ENCODE measurements at places on chromosomes 4 and X.

DNA sequence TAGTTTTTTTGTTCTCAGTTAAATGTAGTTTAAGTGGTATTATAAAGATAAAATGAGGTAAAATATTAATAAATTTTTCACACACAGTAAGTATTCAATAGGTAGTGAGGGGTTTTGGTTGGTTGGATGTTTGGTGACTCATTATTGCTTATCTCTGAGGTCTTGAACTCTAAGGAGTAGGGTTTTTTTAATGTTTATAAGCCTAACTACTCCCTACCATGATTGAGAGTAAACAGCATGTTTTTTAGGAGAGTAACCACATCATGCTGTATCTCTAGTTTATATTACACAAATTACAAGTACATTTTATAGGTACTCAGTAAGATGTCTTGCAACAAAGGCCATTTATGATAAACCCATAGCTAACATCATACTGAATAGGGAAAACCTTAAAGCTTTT is 181.6 kb downstream of the MAPK10 start:
- DNase-seq, result no peak

GRCh38 chrX:105645667-105646357 is 176.5 kb upstream of the NRK start:
- DNase-seq, result no peak

DNA sequence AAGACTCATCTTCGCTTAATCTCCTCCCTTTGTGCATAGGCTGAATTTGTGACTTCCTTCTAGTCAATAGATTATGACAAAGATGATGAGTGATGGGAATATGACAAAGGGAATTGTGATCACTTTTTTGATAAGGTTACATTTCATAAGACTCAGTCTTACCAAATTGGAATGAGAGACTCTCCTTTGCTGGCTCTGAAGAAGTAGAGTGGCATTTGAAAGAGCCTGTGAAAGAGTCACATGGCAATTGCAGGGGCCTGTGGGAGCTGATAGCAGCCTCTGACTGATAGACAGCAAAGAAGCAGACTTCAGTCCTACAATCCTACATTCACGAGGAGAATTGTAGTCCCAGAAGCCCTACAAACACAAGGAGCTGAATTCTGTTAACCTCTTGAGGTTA is 44.9 kb upstream of the ADAMTS3 start:
- DNase-seq, result no peak

- no peak for DNase-seq
Observed at GRCh38 chr4:186200516-186200915, 9.1 kb downstream of the CYP4V2 start.

GRCh38 chr4:91471280-91471679 is 832.5 kb upstream of the GRID2 start:
- no peak for DNase-seq

DNA sequence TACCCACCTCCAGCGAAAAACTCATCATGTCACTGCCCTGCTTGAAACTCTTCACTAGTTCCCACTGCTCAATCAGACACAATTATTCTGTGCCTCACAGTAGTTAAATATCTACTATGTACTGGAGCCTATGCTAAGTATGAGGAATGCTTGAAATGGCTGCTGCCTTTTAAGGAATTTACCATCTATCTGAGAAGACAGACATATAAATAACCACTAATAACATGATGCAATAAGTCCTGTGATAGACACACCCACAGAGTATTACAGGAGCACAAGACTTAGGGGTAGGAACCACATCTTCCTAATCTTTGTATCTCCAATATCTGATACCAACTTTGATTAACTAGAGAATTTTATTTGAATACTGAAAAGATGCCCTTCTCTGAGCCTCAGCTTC is 21.1 kb downstream of the SLC25A53 start:
- DNase-seq, result no peak

DNA sequence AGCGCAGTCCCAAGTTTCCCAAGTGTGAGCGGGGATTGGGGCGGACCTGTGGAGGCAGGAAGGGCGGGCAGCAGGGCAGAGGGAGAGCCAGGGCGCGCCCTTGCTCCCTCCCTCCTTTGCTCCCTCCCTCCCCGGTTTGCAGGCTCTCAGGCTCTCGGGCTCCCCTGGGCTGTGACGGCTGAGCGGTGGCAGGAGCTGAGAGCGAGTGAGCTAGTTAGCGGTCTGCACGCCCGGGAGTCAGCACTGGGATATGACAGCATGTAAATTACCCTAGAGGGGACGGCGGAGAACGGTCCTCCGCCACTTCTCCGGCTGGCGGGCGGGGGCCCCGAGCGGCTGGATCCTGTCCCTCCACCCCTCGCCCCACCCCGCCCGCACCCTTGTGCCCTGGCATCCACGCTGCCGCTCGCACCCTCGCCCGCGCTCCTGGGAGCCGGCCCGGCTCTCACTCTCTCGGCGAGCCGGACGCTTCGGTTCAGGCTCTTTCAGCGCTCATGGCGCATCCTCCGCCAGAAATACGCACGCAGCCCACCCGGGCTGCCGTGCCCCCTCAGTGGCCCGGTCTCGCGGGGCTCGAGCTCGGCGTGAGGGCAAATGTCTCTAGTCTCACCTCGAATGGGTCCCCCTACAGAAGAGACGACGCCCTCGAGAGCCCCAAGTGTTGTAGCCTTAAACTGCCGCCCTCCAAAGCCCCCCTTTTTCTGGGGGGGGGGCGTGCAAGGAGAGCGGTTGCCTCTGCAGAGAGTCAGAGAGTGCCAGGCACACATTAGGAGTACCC is at the start of gene TSC22D3:
TSC22D3 (minus strand) TSS at position 54 of the 778 bp plus-strand sequence. CDS start 368 bp downstream, outside the sequence.
- DNase-seq, result peak; percentile 65

- no peak for DNase-seq
Observed at GRCh38 chr4:147633113-147633512, 15.9 kb downstream of the TMEM184C start.

DNA sequence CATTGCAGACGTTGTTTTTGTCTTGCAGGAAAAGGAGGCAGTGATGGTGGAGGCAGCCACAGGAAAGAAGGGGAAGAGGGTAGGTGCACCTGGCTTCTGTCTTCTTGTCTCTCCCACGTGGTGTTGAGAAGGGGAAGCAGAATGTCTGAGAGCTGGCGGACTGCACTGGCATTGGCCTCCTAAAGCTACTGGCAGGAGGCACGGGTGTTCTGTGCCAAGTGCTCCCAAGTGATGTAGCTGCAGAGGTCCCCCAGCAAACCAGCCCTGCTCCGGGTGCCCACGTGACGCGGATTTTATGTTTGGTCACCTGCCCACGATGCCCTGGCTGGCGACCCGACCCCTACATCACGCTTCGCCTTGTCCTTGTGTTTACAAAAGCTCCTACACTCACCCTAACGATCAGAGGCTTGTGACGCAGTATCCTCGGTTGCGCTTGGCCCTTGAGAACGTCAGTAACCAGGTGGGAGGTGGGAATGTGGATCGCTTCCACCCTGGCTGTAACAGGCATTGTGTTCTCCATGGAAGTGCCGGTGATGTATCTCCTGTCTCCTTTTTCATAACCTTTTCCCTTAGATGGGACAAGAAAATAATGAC is 28.5 kb upstream of the XG start:
- no peak for DNase-seq

DNA sequence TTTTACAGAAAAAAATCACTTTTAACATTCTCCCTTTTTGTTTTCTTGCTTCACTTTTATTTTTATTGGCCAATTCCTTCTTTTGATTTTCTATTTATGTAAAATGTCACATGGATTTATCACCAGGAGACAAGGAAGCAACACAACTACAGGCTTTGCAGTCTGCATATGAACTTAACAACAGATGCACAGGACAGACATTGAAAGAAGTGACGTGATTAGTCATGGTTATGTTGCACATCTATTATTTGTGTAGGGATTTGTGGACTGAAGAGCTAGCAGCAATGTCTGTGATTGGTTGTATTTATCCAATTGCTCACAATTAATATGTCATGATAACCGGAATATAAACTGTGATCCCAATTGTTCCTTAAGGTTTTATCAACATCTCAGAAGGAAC is 147.8 kb upstream of the KLF3 start:
- no peak for DNase-seq

GRCh38 chr4:88179261-88179660 is 20.8 kb upstream of the ABCG2 start:
- no peak for DNase-seq

- DNase-seq, result peak; percentile 51
Observed at GRCh38 chr4:186946682-186947294, 223.1 kb upstream of the FAT1 start.

DNA sequence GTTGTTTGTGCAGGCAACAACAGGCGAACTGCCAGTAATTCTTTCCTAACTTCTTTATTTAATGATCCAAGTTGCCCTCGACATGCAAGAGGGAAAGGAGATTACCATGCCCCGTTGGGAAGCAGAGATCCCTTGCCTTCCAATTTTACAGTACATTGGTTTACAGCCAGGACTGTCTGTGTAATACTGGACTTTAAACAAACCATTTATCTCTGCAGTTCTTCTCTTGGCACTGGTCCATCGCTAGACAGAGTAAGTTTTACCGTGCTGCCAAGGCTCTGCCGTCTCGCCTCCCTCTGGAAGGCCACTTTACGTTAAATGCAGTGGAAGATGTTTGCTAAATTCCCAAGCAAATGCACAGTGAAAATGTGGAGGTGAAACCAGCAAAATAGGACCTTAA is 660.3 kb upstream of the PRKX start:
- DNase-seq, result no peak

DNA sequence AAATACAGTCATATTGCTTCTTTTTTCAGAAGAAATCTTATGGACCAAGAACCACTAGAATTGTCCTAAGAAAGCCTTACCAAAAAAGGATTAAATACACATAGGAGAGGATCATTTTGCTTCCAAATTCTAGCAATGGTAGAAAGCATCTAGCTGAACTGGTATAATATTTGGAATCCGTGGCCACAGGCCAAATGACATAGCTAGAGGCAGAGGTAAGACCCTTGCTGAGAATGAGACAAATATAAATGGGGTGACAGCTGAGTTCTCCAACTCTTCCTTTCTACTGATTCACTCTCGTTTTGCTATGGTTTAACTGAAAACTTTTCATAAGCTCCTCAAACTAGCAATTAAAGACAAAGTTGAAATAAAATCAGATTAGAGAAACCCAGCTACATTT is 150.0 kb downstream of the TTC29 start:
- DNase-seq, result no peak

GRCh38 chr4:6154875-6155274 is 45.5 kb downstream of the JAKMIP1 start:
- no peak for DNase-seq

DNA sequence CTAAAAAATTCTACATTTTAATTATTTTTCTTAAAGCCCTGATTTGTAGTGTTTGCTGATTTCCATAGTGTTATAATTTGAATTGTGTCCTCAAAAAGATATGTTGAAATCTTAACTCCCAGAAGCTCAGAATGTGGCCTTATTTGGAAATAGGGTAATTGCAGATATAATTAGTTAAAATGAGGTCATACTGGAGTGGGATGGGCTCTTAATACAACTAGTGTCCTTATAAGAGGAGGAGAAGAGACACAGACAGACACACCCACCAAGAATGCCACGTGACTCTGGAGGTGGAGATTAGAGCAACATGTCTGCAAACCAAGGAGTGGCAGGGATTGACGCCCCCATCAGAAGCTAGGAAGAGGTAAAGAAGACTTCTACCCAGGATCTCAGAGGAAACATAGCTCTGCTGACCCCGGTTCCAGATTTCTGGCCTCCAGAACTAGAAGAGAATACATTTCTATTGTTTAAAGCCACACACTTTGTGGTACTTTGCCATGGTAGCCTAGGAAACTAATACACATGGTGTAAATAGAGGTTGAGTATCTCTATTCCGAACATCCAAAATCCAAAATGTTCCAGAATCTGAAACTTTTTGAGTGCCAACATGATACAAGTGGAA is 70.5 kb upstream of the IRF2 start:
- DNase-seq, result no peak

DNA sequence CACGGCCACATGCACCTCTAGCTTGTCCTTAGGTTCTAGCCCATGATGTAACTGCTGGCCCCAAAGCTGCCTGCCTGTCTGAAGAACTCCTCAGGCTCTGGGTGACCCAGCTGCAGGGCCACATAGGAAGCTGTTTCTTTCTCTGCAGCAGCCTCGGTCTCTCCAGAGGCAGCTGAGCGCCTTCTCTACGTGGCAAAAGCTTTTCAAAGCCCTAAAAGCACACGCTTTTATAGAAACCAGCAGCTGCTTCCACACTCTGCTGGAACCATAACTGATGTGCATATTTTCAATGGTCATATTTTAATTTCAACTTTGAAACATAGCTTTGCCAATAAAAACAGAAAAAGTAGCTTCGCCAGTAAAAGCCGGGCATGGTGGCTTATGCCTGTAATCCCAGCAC is 37.4 kb downstream of the FAM53A start:
- DNase-seq, result no peak

DNA sequence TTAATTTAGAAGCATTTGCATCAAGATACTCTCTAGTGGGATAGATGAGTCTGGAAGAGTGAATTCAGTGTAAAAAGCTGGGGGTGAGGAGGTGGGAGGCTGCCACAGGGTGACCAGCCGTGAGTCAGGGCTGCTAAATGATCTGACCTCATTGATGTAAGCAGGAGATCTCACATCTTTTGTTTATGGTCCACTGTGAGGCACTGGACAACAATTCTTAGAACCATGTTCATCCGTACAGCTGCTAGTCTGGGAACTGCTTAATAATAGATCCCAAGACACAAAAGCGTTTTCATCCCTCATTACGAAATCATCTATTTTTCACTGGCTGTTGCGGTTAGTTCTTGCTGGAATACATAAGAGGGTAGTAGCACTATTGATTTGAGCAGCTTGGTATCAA is 14.1 kb downstream of the KLF3 start:
- no peak for DNase-seq

DNA sequence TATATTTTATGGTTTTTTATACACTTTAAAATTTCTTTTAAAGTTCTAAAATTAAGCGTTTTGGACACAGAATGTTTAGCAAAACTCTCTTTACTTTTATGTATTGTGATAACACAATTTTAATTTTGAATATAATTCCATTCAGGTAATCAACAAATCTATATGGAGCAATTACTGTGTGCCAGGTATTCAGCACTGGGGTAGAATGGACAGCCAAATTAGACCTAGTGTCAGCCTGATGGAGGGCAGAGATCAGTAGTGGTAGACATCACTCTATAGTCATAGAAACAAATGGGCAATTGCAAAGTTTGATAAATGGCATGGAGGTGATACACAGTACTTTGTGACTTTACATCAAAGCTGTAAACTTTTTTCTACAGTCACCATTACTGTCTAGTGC is 41.8 kb upstream of the UNC5C start:
- no peak for DNase-seq

DNA sequence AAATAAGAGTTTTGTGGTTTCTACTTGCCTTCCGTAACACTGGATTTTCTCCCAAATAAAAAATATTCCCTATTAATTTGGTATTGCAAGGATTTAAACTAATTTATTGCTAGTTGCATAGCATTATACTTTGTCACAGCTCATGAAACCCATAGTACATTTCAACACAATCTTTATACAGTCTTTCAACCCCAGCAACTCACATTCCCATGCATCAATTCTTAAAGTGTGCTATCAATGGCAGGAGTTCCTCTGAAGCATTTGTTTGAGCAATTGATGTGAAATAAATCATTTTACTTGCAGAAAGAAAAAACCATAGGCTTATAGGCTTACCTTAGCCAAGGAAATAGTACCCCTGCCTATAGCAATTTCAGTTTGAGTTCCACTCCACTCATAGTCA is 251.9 kb downstream of the PAPSS1 start:
- DNase-seq, result no peak

- DNase-seq, result no peak
Observed at GRCh38 chr4:8739820-8740665, 131.6 kb downstream of the HMX1 start.

GRCh38 chrX:37904833-37905232 is 57.5 kb upstream of the DYNLT3 start:
- DNase-seq, result no peak

GRCh38 chr4:81647388-81647787 is 175.7 kb upstream of the RASGEF1B start:
- no peak for DNase-seq
